Pancreas (tissue), 10 donors: ENCODE measurements at places on chromosomes 1 and 21. TPM values are rescaled to one million over a fixed set of nuclear protein-coding genes. Genes with fewer than 3 reads are reported as not detected.

- no peak for DNase-seq
These were observed 145.7 kb upstream of the TIAM1 start for GRCh38 chr21:31489726-31490125.

Gene SERPINC1
- not detected for total RNA-seq

GRCh38 chr1:170262276-170262939, 116.6 kb downstream of the NTMT2 start:
- no peak for DNase-seq

DNA sequence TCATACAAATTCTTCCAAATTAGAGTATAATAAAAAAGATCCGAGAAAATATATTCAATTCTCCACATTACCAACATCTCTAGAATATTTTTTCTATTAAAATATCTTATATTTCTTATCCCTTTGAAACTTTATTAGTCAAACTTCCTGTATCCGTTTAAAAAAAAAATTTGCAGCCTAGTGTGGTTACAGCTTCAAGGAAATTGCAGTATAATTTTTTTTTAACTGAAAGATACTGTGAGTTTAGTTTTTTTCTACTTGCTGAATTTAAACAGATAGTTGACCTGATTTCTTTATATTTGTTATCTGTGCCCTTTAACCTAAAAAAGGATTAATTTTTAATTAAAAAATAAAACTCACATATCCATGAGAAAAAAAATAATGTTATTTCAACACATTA, 1.5 kb downstream of the RGS18 start:
- DNase-seq, result no peak
